Activated CD4-positive, alpha-beta T cell treated with anti-CD3 and anti-CD28 coated beads, Interleukin-2, amount 50 U/mL, for 48 hours (primary cell): ENCODE measurements at places on chromosomes 3 and 15.

- DNase-seq: peak; percentile 16
Observed at GRCh38 chr15:63041974-63042876, at the start of gene TPM1. Gene TPM1 (plus strand): TSS chr15:63042747. CDS start chr15:63042830, 83 bp downstream.

GRCh38 chr3:112486811-112487505, 12.3 kb downstream of the BTLA start:
- DNase-seq: no peak

- no peak for DNase-seq
Observed at GRCh38 chr3:16251316-16252085, 13.2 kb downstream of the DPH3 start.

GRCh38 chr15:98221577-98221976, 261.1 kb downstream of the ARRDC4 start:
- DNase-seq: no peak
